Stimulated activated CD4-positive, alpha-beta T cell treated with anti-CD3 and anti-CD28 coated beads, Interleukin-1b, Interleukin-23, amount 100 ng/mL, for 48 hours (primary cell): ENCODE measurements at places on chromosomes 12 and 14.

DNA sequence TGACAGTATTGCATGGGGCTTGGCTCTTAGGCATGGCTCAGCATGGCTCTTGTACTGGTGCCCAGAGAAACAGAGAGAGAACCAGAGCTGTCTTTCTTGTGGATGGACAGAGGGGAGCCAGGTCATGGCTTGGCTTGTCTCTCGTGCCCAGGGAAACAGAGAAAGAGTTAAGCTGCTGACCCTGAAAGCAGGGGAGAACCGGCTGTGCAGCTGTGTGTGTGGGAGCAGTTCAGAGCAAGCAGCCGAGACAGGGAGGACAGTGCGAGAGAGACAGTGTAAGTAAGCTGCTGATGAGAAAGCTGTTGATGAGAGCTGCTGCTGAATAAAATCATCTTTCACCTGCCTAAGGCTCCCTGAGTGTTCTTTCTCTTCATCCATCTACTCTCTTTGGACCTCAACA is 61.3 kb upstream of the DDHD1 start:
- no peak for DNase-seq

DNA sequence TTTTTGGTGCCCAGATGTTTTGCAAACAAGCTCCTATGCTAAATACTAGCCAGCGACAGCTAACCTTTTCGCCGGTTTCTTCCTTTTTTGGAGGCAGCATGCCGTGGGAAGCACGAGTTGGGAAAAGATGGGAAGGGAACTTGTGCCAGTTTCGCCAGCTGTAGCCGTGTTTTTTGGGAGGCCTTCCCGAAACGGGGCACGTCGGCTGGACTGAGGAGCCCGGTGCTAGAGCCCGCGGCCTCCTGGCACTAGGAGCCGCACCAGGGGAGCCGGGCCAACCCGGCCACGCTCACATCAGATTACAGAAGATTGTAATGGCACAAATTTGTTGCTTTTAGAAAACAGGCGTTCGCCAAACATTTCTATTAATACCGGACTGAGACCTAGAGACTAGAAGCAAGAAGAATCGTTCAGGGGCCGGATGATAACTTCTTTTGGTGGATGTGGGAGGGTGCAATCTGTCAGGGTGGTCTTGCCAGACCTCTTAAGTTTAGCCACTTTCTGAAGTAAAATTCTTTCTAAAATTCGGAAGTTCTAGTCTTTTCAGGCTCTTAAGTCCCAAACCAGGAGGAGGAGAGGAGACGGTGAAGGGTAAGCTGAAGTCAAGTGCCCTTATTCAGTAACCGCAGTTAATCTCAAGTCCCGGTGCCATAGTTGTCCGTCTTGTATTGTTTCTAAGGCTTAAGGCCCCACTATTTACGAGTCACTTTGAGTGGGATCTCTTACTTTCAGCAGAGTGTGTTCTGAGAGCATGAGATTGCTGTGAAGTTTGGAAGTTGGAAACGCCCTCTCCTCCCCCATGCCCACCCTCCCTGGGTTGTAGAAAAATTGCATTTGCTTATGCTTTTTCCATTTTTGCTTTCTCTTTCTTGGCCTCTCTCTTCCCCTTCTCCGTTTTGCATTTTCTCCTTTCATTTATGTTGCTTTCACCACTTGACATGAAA is 1.3 kb downstream of the RASSF3 start:
- DNase-seq: no peak

DNA sequence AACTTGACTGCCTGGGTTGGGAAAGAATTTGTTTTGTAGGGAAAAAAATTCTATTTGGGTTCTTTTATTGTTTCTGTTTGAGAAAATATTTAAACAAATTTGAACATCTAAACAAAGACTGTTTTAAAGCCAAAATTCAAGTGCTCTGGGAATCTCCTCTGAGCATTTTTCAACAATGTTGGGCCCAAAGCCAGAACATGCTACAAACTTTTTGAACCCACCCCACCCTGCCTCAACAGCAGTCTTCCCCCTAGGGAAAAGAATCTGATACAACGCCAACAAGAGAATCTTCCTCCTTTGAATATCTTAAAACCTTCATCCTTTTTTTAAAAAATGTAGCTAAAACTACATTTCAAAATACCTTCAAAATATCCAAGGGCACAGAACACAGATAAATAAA is 20.4 kb upstream of the NID2 start:
- no peak for DNase-seq

- DNase-seq: no peak
Measured at GRCh38 chr14:69580009-69580577, 5.4 kb upstream of the CCDC177 start.

DNA sequence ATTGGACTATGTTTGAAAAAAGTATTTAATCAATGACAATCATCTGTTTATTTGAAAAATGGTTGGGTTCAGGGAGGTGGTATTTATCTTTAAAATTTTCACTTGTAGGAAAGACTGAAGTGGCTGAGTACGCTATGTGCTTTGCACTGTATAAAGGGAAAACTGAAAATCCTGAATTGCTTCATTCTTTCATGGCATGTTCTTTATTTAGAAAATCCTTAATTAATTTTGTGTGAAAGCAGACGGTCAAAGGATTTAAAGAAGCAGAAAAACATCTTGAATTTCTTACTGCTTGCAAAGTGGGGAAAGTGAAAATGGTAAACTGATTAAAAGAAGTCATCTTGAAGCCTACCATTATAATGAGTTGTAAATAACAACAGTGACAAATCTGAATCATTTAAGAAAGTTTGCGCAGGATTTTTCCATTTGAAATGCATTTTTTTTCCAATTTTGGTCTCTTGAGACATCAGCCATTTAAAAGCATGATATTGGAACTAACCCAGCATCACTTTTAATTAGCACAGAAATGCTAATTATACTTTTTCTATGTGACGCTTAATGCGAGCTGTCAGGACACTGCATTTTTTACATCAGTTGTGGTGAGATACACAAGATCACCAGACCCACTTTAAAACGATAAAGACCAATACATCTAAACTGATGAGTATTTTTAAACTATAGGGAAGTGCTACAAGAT is 169.0 kb downstream of the NEDD1 start:
- DNase-seq: no peak

GRCh38 chr12:85253853-85254252 is 26.2 kb upstream of the ALX1 start:
- no peak for DNase-seq

DNA sequence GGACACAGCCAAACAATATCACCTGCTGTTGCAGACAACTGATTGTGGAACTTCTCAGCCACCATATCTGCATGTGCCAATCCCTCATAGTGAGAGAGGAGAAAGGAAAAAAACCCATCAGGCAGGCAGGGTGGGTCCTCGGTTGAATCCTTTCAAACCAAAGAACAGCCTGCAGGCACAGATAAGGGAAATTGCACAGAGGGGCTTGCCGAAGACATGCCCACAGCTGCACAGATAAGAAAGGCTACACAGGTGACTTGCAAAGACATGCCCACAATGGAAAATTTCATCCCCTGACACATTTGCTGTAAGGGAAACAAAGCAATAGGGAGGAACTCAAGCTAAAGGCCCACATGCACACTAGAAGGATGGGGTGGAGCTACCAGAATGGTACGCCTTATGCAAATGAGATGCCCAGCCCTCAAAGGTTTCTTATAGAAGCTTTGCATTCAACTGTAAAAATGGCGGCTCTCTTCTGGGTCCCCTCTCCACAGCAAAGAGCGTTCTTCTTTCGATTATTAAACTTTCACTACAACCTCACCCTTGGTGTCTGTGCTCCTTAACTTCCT is 170.0 kb upstream of the TMPO start:
- no peak for DNase-seq

- DNase-seq: no peak
Measured at GRCh38 chr14:59844186-59844812, 26.3 kb downstream of the RTN1 start.

DNA sequence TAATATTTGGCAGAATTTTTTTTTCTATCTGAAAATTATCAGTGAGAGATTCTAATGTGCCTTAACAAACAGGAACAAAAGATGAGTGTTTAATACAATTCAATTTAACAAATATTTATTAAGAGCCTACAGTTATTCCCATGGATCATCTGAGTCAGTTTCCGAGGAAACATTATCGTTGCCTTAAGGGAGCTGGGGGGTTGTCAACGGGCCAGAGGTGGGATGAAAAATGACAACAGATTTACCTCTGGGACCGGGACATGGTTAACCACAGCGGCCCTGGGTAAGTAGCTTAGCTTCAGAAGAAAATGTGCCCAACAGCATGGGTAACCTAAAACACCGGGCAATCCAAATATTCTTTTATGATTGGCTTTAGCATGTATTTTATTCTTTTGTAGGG is 113.6 kb downstream of the DAD1 start:
- no peak for DNase-seq
